T-helper 9 cell (primary cell): ENCODE measurements at places on chromosomes 2 and 18.

DNA sequence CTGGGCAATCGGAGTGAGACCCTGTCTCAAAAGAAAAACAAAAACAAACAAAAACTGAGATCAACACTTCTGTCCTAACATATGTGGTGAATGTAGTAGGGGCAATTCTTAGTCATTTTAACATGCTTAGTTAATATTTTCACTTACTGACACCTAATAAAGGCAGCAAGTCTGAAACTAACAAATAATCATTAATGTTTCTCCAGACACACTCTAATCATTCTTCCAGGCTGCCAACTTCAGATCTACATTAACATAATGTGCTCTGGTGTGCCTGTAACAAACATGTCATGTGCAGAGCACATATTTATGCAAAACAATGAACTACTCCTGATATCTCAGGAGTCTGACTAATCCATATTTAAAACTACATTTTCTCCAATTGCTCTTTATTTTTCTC lies 6.0 kb downstream of the KRCC1 start:
- no peak for DNase-seq

GRCh38 chr2:231425811-231426703 lies 30.5 kb downstream of the B3GNT7 start:
- DNase-seq: peak; percentile 62

GRCh38 chr18:58488041-58488440 lies 140.8 kb downstream of the ALPK2 start:
- DNase-seq: no peak

- DNase-seq: no peak
Measured at GRCh38 chr2:166568409-166568808, 74.4 kb upstream of the SCN7A start.

DNA sequence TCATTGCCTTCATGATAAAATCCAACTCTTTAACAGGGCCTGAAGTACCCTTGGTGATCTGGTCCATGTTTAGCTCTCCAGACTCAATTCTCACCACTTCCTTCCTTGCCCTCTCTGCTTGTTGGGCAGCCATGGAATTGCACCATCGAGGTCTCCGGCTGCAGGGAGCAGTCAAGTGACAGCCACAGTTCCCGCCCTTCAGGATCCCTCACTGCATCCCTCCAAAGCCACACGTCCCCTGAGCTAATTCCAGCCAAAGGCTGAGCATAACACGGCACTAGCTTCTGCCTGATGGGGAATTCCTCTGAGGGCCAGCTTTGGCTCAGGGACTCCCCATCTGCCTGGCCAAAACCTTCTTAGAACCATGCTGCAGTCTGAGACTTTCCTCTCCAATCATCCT lies 47.4 kb upstream of the SLC1A4 start:
- DNase-seq: no peak

- no peak for DNase-seq
Measured at GRCh38 chr2:133561045-133561852, 7.0 kb downstream of the NCKAP5 start.

DNA sequence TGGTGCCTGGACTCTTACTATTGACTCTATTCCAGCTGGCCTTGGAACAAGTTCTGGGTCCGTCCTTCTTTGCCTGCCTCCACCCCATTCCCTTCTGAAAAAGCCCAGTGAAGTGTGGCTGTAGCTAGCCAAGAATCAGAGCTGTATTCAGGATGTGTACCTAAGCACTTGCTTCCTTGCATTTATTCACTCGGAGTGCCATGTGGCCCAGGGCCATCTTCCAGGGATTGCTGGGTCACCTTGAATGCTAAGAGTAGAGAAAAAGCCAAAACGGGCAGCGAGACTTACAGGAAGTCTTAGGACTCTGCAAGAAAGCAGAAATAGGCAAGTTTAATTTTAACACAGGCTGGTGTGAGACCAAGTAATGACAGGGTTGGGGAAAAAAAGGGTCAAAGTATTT lies 4.1 kb downstream of the ITGA6 start:
- no peak for DNase-seq

- peak; percentile 14 for DNase-seq
Measured at GRCh38 chr18:79950515-79951341, 725 bp downstream of the SLC66A2 start.
